ENCODE measurements at places on chromosomes 1 and 21.

- DNase-seq, result no peak
Measured at GRCh38 chr21:42841156-42841915, 38.0 kb downstream of the WDR4 start.

GRCh38 chr1:98126740-98127139 is 205.9 kb upstream of the DPYD start:
- DNase-seq, result no peak

DNA sequence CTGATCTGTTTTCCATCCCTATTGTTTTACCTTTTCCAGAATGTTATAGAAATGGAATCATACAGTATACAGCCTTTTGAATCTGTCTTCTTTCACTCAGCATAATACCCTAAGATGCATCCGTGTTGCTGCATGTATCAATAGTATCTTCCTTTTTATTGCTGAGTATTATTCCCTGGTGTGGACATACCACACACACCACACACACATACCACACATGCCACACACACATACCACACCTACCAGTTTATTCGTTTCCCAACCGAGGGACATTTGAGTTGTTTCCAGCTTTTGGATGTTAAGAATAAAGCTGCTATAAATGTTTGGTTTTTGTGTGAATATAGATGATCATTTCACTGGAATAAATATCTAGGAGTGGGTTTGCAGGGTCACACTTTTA is 22.2 kb upstream of the SLC30A1 start:
- no peak for DNase-seq

- no peak for DNase-seq
Measured at GRCh38 chr1:237040823-237041222, 1.2 kb upstream of the RYR2 start.

- no peak for DNase-seq
Measured at GRCh38 chr1:212629450-212630157, 21.0 kb downstream of the ATF3 start.

GRCh38 chr1:940107-941014 is 16.6 kb downstream of the SAMD11 start:
- DNase-seq, result no peak

- DNase-seq, result no peak
Measured at GRCh38 chr1:214362188-214362882, 81.4 kb downstream of the SMYD2 start.

DNA sequence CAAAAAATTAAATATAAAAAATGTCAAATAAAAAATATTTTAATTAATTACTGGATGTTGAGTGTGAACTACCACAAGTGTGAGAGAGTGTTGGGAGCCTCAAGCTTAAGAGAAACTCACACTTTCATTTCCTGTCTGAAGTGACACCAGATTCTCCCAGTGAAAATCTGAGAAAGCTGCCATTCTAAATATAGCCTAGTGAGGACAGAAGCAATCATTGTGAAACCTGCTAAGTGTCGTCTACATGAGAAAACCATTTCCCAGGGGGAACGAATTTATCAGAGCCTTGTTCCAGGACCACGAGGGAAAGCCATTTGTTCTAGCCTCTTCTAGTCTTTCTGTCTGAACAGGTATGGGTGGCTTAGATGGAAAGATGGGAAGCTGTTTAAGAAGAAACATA is 329.3 kb upstream of the PRMT6 start:
- DNase-seq, result no peak

DNA sequence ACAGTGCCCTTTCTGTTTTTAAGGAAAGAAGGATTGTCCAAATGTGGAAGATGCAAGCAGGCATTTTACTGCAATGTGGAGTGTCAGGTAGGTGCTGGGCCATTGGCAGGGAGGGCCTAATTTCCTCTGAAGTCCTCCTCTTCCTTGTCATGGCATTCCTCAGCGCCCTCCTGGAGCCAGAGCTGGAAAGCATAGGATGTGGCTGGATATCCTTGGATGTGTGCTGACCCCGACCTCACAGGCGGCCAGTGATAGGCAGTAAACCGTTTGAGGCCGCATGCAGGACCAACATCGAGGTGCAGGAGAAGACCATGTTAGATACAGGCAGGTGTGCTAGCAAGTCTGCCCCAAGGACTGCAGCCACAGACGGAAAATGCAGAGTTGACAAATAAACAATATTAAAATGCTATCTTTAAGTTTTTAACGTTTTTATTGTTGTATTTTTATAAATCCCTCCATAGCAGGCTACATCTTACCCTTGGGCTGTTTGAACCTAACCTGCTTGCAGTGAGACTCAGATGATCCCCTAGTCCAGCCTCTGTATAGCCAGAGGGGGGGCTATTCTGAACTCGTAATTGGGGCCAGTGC is 24.3 kb downstream of the SMYD2 start:
- no peak for DNase-seq

- no peak for DNase-seq
Measured at GRCh38 chr21:42102076-42102475, 31.0 kb downstream of the UMODL1 start.

GRCh38 chr1:165075725-165076370 is 280.7 kb downstream of the LMX1A start:
- no peak for DNase-seq

DNA sequence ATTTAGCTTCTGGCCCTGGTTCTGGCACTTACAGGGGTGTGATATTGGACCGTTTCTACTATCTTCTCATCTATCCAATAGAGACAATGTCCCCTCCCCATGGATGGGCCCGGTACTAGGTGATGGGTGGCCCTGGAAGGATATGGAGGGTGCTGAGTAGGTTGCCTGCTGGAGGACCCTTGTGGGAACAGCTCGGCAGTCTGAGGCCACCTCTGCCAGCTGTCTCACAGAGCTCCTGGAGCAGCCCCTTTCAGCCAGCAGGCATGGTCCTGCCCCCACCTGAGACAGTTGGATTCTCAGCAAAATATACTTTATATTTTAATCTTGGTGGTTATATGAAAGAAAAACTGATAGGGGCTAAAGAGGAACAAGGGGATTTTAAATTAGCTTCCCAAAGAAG is 101.0 kb upstream of the LMO4 start:
- no peak for DNase-seq

GRCh38 chr1:240821925-240822324 is 210.0 kb upstream of the GREM2 start:
- DNase-seq, result no peak

DNA sequence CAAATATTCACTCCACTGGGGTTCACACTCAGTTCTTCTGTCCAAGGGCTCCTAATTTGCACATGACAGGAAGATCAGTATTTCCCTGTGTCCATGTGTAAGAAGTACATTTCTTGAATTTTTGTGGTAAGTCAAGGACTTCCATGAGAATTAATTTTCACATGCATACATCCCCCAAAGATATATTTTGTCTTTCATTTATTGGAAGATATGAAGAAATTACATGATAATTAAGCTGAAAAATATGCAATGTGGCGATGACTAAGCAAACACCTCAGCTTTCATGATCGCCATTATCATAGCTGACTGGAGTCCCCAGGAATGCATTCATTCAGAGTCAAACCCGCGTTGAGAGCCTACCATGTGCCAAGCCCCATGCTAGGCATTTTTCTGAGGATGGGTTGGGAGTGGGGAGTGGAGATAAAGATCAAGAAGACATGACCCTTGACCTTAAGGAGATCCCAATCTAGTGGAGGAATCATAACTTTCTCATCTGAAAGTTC is 104.6 kb upstream of the F3 start:
- no peak for DNase-seq

- no peak for DNase-seq
Measured at GRCh38 chr1:7296968-7297367, 474.1 kb upstream of the VAMP3 start.

DNA sequence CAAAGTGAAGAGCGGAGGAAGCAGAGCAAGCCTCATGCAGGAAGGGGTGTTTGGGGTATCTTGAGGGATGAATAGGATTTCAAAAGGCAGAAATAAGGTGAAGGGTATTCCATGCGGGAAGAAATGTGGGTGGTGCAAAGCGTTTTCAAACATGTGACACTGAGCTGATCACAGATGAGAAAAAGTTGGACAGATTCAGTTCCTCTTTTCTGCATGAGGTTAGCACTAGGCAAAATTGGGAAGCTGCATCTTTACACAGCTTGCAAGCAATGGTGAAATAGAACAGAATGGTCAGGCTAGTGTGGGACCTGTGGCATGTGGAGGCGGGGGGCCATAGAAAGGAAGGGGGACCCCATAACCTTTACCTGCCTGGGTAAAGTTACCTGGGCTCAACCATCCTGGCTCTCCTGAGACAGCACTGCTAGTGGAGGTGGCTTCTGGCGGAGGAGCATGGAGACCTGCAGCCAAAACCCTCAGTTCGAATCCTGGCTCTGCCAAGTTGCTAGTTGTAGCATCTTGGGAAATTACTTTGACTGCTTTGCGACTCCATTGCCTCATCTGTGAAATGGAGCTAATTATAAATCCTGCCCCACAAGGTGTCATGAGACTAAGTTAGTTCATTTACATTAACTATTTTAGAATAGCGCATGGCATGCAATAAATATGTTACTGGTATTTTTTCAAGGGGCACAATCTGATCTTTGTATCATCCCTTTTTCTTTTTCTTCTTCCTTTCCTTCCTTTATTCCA is 16.4 kb downstream of the KCNA10 start:
- no peak for DNase-seq

DNA sequence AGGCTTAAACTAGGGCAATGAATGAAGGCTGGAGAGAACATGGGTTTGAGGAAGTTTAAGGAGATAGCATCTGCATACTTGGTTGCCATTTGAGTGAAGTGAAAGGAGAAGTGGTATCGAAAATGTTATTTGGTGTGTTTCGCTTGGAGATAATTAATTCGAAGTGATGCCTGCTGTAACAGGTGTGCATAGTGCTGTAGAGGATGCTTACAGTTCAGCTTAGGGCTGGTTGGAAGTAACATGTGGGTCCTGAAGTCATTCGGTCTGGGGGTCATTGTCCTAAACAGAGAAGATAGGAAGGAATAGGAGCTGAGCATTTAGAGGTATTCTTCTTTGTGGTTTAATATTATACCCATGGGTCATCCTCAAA is 301 bp upstream of the NUDT17 start:
- no peak for DNase-seq

DNA sequence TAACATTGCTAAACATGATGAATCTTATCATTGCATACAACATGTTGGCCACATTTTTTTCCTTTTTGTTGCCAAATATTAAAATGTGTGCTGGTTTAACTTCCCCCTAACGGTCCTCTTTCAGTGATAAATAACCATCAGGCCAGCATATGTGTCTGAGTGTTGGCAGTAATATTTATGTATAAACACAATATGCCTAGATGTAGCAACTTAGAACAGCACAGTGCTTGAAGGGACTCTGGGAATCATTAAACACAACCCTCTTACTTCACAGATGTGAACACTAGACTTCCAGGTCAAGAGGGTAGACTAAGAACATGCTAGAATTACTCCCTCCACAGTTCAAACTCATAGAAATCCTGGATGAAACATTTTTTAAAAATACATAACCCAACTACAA is 581.8 kb downstream of the PLPP3 start:
- no peak for DNase-seq

GRCh38 chr1:227170361-227171166 is 147.7 kb downstream of the CDC42BPA start:
- no peak for DNase-seq

DNA sequence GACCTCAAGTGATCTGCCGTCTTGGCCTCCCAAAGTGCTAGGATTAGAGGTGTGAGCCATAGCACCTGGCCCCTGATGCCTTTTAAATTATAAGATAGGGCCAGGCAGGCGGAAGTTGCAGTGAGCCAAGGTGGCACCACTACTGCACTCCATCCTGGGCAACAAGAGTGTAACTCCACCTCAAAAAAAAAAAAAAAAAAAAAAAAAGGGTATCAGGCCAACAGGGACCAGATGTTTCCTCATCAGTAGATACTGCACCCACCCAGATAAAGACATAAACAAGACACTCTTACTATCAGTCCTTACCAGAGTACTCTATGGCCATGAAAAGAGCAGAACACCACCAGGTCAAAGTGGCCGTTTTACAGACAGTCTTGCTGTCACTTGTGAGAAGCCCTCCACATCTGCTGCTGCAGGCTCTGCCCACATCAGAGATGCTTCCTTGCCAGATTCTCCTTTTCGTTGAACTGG is 3.3 kb downstream of the C21orf58 start:
- no peak for DNase-seq

DNA sequence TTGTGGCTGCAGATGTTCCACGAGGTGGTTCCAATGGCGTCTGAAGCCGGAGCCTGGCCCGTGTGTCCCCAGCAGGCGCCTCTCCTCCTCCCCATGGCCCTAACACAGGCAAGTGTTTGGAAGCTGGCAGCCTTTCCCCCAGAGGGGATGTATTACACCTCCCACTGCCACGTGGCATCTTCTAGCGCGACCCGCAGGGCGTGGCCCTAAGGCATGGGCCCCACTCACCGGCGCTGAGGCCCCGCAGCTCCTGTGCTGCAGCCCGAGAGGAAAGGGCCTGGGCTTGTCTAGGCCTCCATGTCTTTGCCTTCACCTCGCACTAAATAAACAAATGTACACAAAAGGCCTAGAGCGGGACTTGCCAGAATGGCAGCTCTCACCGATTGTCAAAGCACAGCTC is 37.9 kb downstream of the SLC66A1 start:
- DNase-seq, result no peak

DNA sequence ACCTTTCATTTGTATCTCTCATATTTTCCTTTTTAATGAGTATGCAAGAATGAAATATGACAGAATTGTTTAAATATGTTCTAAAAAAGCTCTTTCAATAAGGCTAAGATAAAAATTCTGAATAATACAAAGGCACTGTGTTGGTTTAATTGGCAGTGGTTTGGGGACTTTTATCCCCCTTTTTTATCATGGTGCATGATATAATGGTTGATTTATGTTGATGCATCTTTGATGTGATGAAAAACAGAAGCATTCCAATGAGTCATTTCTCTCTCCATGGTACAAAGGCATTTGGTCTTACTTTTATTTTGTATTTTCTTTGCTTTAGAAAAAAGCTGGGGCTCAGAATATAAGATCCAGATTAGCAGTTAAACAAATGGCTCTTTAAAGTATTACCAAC is 127.2 kb upstream of the GREM2 start:
- DNase-seq, result no peak

- DNase-seq, result no peak
Measured at GRCh38 chr1:85243372-85243771, 16.1 kb downstream of the C1orf52 start.

- DNase-seq, result no peak
Measured at GRCh38 chr1:86478416-86479156, 9.9 kb downstream of the CLCA1 start.

DNA sequence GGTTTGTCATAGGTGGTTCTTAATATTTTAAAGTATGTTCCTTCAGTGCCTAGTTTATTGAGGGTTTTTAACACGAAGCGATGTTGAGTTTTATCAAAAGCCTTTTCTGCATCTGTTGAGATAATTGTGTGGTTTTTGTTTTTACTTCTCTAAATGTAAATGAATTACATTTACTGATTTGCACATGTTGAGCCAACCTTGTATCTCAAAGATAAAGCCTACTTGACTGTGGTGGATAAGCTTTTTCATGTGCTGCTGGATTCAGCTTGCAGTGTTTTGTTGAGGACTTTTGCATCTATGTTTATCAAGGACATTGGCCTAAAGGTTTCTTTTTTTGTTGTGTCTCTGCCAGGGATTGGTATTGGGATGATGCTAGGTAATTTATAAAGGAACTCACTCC is 142.5 kb downstream of the PRDM2 start:
- no peak for DNase-seq
